H1 (cell line): ENCODE measurements at places on chromosomes 11 and 22.

DNA sequence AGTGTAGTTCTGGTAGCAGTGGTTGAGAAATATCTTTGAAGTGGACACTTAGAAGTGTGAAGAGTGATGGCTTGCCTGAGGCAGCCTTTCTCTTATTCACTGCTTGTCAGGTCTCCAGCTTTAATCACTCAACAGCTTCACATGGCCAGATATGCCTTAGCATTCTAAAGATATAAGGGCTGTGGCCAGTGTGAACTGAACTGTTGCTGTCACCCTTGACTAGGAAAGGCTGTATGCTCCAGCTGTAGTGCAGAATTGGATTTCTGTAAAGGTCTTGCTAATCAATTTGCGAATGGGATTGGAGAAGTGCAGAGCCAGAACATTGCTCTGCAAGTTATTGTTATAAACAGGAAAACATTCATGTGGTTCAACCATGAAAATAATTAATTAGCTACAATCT, 266.7 kb downstream of the TMEM135 start:
- no peak for DNase-seq

- DNase-seq = no peak
Measured at GRCh38 chr22:50513175-50513574, 5.2 kb downstream of the NCAPH2 start.

DNA sequence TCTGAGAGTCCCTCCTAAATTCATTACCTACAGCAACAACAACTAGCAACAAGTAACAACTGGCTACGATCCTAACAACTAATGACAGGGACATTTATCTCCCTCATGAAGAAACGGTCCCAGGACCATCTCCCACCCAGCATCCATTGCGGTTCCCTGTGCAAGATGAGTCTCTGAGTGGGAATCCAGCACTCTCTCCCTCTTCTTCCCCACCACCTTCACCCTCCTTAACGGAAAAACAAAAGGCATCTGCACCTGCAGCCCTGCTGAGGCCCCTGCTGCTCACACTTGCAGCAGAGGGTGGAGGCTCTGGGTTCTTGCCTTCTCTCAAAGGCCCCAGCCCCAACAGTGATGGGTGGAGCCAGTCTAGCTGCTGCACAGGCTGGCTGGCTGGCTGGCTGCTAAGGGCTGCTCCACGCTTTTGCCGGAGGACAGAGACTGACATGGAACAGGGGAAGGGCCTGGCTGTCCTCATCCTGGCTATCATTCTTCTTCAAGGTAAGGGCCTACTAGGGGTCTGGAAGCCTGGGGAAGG, at the start of gene CD3G:
Gene CD3G, plus strand, starts transcription at position 364 of the 535 bp plus-strand sequence. Its CDS starts 80 bp downstream, at position 444.
- DNase-seq = no peak

DNA sequence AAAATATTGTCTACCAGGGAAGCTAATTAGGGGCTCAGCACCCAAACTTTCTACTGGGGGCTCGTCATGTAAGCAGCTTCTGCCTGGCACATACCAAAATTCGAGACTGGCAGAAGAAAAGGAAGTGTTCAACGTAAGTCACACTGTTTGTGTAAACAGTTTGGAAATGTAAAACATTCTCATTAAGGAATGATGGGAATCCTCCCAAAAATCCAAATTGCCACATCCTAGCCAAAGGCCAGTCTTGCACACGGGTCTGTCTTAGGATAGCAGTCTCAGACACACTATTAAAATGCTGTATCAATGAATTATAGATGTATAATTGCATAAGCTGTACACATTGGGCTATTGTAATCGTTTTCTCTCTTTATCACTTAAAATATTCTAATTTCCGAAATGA, 28.9 kb downstream of the CUL5 start:
- no peak for DNase-seq

DNA sequence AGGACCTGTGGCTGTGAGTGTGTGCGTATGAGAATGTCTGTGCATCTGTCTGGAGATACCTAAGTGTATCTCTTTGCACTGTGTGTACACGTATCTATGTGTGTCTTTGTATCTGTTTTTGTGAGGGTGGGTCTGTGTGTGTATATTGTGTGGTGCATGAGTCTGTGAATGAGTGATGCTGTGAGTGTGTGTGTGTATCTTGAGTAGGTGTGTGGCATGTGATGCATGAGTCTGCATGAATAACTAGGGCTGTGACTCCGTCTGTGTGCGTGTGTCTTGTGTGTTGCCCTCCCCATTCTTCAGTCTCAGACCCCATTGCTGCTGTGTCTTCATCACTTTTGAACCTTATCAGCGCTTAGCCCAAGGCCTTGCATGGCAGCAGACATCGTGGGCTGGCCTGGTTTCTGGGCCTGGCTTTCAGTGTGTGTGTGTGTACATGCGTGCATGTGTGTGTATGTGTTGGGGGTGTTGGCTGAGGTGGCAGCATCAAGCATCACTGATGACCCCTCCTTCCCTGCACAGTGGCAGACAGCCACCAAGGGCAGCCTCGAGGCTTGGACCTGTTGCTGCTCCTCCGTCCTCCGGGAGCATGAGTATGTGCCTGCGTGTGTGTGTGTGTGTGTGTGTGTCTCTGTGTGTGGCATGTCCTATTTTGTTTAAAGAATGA, 1.4 kb downstream of the SGSM1 start:
- no peak for DNase-seq

DNA sequence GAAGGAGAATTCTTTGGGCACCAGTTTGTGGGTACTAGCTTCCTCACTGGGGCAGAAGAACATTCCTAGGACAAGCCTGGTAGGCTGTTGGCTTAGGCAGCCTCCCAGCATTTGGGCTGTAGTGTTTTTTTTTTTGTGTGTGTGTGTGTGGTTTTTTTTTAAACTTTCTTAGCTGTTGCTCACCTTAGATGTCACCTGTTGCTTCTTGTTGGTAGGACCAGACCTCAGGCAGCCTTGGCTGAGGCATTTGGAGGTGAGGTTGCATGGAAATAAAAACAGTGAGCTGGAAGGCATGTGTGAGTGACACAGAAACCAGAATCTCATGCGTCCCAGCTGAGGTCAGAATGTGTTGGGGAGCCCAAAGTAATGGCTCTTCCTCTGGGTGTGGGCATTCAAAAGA, 21.3 kb downstream of the AMPD3 start:
- no peak for DNase-seq

- DNase-seq = no peak
Measured at GRCh38 chr11:12122083-12122482, 11.7 kb downstream of the MICAL2 start.

GRCh38 chr11:25615069-25615468, 716.9 kb upstream of the ANO3 start:
- DNase-seq = no peak
